ENCODE measurements at places on chromosomes 5 and 9.

DNA sequence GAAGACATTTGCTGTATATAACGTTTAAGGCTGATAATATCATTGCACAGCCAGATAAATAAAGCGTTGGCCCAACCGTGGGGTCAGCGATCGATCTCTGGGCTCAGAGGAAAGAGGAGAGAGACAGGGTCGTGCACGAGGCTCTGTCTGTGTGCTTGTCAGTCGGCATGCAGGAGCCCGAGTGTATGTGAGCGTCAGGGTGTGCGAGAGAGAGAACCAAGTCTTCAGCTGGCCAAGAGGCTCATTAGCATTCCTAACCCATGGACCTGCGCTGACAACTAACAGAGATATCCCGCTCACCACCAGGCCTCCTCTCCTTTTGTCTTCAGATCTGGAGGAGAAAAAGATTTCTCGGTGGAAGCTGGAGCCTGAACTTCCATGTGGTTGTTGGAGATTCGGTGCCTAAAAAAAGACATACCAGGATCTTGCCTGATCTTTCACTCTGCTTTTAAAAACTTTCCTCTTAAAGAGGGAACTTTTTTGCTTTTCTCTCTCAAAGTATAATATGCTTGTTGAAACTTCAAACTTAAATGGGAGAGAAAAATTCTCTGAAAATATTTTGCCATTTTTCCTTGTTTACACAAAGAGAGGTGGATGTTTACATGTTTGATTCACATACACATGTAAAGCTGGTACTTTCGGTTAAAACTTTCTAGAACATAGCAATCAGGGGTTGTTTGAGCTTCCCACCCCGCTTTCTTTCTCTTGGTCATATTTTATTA, 16.5 kb downstream of the NR2F1 start:
- DNase-seq: no peak

DNA sequence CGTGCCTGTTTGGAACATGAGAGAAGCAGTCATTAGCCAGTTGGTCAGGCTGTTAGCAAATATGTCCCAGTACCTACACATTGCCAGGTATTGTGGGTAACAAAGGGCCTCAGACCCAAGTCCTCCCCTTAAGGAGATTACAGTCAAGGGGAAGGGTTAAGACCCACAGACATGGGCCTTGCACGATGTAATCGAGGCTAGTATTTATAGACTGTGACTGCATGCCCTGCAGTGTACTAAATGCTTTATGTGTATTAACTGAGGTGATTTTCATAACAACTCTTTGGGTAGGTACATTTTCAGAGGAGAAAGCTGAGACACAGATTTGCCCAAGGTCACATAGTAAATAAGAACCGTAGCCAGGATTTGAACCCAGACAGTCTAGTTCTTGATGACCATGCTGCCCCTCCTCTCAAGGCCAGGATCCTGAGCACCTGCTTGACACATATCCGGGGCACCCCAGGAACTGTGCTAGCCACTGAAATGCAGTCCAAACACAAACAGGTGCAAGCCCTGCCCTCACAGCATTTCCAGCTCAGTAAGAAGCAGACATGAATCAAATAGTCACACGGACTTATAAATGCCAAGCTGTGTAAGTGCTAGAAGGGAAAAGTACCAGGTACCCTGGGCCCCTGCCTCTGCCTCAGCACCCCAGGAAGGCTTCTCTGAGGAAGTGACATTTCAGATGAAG, 32.0 kb upstream of the GRPEL2 start:
- no peak for DNase-seq

DNA sequence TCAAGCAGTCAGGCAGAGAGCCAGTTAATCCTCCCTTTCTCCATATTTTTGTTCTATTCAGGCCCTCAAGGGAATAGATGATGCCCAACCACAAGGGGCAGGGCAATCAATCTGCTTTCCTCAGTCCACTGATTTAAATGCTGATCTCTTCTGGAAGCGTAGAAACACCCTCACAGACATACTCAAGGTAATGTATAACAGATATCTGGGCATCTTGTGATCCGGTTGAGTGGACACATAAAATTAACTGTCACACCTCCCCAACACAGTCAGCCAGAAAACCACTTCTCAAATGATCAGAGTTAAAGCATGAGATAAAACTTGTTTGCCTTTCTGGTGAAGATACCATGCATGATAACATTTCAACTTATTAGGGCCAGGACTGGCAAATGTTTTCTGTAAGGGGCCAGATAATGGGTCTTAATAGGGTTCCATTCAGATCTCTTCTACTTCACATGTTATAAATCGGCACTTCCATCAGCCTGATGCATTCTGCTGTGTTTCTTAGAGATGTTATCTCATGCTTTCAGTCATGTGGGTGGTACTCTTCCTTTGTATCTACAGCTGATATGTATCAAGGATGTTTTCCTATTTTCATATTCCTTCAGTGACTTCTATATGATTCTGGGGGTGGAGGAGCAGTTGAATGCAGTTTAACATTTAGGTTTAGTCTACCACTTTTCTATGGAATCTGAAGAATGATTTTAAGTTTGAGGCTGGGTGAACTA, 58.9 kb upstream of the CNTLN start:
- DNase-seq: no peak

- no peak for DNase-seq
These were observed 4.0 kb downstream of the MEF2C start for GRCh38 chr5:88878976-88879375.

DNA sequence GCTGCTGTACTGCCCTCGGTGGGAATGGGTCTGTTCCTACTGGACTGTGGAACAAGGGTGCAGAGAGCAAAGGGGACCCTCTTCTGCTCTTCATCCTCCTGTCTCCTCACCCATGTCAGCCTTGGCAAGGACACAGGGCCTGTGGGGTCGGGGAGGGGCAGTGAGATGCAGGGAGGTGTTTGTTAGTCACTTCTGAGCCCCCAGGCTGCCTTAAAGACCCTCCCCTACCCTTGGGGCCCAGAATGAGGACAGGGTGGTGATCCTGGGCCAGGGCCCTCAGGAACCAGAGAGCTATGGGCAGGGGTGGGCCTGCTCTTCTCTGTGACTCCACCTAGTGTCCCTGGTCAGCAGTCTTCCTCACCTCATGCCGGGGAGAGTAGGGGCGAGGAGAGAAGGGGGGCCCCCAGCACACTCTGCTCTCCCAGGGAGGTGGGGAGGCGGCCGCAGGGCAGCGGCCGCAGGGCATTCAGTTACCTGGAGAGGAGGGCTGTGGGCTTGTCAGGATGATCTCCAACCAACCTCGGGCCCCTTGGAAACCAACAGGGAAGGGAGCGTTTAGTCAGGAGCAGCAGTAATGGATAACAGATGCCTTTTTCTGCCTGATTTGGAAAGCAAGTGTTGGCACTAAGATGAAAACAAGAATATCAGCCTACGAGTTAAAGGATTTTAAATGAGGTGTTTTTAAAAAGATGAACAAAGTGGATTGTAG, 62.0 kb upstream of the GARNL3 start:
- no peak for DNase-seq

DNA sequence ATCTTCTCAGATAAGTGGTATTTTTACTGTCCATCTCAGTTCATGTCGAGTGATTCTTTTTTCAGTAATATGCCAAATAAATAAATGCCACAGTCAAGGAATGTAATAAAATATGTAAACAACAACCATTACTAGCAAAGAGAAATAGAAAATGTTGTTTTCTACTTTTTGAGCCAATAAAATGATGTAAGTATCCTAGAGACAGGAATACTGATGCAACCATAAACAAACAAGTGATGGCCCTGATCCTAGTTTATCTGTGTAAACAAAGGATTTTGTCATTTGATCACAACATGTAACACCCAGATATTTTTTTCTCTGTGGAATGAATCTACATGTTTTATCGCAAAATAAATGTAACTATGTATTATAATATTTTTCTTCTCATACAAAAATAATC, 1852.8 kb downstream of the EFNA5 start:
- no peak for DNase-seq

- no peak for DNase-seq
These were observed 398.5 kb downstream of the DMAC1 start for GRCh38 chr9:7401116-7401515.

- no peak for DNase-seq
These were observed 243.6 kb downstream of the DENND1A start for GRCh38 chr9:123686131-123686828.

DNA sequence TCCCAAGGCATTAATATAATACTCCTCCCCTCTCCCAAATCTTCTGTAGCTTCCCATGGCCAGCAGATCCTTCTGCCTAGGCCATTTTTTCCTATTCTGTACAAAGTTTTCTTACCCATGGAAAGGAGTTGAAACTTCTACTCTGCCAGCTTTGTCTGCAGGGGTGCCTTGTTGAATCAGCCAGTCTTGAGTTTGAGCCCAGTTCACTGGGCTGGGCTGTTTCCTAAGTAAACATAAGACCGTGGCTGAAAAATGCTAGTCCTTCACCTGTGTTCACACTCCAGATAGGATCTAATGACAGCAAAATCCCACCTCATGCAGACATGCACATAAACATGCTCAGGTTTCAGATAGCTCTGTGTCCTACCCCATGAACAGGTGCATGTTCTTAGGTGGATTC, 10.4 kb downstream of the TEX48 start:
- DNase-seq: no peak

GRCh38 chr9:136622538-136622948, 40.2 kb upstream of the EGFL7 start:
- DNase-seq: no peak

GRCh38 chr9:110095161-110095595, 112.8 kb downstream of the C9orf152 start:
- DNase-seq: no peak
